ENCODE measurements at places on chromosomes 11 and 22.

DNA sequence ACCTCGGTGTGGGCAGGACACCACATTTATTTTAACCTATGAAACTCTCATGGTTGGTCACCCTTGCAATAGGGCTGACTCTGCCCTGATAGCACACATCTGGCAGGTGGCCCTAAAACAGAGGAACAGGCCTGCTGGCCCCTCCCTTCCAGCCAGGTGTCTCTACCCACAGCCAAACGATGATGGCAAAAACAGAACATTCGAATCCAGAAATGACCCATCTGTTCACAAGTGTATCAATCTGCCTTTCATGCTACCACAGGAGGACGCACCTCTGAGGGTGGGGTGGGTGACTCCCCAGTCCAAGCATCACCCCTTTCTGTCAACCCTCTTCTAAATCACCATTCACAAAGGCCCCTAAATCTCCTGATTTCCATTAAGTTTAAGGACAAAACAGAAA lies 118.1 kb downstream of the ETS1 start:
- DNase-seq = no peak

- no peak for DNase-seq
These were observed 39.9 kb upstream of the MYO18B start for GRCh38 chr22:25702040-25702439.

- no peak for DNase-seq
These were observed 155.1 kb downstream of the HIPK3 start for GRCh38 chr11:33412241-33412640.

DNA sequence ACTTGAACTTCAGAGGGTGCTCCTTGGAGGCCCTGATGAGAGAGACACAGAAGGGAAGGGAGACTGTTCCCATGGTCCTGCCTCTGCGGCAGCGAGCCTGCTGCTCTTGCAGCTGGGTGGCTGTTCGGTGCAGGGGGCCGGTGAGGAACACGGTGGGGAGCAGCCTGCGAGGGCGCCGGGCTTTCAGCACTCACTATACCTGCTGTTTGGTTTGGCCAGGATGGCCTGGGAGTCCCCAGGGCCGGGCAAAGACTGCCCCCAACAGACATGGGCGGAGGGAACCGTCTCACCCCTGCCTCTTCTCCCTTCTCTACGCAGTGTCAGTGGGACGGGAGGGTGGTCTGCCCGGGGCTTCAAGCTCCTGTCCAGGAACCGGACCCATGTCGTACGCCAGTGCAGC lies 58.0 kb upstream of the PRODH start:
- no peak for DNase-seq

- DNase-seq = no peak
These were observed 111.4 kb upstream of the TBCEL start for GRCh38 chr11:120912504-120912903.

- DNase-seq = no peak
These were observed 59.3 kb upstream of the BLID start for GRCh38 chr11:122175306-122175705.

GRCh38 chr11:110301032-110301431 lies 4.6 kb upstream of the RDX start:
- no peak for DNase-seq

GRCh38 chr11:3208272-3208671 lies 10.3 kb downstream of the MRGPRG start:
- no peak for DNase-seq

- DNase-seq = no peak
These were observed 495 bp upstream of the IFITM1 start for GRCh38 chr11:313304-313786.

GRCh38 chr22:38868886-38869381 lies 3.1 kb downstream of the CBX6 start:
- peak; percentile 82 for DNase-seq

DNA sequence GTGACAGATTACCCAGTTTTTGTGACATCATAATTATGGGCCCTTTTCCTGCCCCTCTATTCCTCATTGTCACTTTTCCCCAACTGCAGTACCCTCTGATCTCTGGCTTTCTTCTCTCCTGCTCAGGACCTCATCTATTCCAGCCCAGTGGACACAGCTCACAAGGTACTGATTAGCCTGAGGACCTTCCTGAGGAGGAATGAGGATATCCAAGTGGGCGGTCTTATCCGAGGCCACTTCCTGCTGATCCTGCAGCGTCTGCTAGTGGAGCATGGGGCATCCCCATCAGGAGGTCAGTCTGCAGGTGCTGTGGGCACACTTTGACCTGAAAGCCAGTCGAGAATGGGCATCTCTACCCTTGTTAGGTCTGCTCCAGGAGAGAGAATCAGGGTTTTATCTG lies 24.5 kb upstream of the CCDC134 start:
- no peak for DNase-seq

DNA sequence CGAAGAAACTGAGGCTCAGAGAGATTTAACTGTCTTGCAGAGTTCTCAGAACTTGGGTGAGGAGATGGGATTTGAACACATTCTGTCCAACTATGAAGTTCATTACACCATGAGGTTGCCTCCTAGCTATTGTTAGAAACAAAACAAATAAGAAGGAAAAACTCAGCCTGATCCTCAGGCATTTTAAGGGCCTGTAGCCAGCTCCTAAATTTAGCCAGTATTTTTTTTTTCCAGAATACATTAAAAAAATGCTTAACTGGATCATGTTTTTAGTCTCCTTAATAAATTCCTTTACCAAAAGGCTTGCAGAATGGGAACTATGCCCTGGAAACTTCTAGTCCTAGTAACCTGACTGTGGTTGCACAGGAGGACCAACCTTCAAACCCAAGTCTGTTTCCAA lies 212.0 kb downstream of the CSNK2A3 start:
- no peak for DNase-seq

DNA sequence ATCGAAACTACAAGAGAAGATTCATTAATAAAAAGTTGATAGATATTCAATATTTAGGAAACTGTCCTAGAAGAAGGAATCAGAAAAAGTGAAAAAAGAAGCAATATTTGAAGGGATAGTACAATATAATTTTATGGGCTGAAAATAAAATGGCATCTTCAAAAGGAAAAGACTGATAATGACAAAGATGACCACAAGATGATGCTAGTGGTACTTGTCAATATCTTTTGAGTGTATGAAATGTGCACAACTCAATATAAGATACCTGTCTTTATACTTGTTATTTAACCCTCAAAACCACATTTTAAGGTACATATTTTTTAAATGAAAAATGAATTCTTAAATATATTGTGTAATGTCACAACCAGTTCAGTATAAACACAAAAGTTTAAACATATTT lies 1059.6 kb upstream of the RAG2 start:
- DNase-seq = no peak

GRCh38 chr22:41873391-41873790 lies 40.5 kb downstream of the SREBF2 start:
- DNase-seq = peak; percentile 61

GRCh38 chr11:80118073-80118472 lies 677.2 kb upstream of the TENM4 start:
- no peak for DNase-seq

DNA sequence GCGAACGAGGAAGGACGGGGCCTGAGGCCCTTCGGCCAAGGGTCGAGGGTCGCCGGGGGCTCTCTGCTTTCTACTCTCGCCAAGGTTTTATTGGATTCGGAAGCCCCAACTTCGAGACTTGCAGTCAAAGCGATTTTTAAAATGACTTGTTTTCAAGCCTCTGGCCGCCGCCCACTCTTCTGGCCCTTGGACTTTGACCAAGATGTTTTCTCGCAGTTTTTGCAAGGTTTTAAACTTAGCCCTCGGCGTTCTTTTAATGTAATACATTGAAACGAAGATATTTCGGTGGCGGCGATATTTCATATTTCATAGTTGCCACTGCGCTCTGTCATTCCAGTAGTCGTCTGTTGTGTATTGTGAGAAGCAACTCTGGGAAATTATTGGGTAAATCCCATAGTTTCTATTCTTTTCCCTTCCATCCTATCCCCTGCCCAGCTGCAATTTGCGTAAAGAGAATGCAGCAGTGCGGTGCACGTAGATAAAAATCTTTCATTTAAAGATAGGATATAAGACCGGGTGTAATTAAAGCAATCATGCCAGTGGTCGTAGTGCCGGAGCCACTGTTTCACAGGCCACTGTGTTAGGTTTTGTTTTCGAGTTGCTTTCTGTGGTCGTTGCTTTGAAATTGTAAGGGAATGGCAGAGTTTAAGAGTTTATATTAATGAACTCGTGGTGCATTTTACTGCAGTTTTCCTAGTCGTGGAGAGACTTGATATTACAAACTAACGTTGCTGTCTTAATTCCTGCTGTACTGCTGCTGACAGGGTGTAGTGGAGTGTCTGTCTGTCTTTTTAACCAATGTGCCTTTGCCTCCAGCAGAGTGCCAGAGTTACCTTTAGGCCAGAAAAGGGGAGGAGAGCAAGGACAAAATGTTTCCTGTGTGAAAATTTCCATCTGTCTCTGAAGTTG lies 702 bp downstream of the BIRC2 start:
- DNase-seq = peak; percentile 52
